Activated CD4-positive, CD25-positive, alpha-beta regulatory T cell (primary cell): ENCODE measurements at places on chromosomes 6 and 20.

DNA sequence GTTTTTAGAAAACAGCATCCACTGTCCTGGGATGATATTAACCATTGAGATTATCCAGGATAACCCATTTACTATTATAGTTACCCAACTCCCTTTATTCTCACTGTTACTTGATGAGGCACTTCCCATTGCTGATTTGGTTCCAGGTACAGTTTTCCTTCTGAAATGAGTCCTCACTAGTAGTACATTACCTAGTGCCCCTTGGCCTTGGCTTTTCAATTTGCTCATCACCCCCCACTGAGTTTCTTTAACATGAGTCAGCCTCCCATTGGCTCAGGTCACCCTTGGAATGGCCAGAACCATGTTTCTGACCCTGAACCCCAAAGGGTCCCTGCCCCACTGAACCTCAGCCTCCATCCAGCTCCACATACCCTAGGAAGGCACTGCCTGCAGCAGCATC lies 28.4 kb downstream of the MDGA1 start:
- no peak for DNase-seq

GRCh38 chr6:26452631-26453235 lies 5.0 kb upstream of the BTN2A1 start:
- DNase-seq = no peak

DNA sequence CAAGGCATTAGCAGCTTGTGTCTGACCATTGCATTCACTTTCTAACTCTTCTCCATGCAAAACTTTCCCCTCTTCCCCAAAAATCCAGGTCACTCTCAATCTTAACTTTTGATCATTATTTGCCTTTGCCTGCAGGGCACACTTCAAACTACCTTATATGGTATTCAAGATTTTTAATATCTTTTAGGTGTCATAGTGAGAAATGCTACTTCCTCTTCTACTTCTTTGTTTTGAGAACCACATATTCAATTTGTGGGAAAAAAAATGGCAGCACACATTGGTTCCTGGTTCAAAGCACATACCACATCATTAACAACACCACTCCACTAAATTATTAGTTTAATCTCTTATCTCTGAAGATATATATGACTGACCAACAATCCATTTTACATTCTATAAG lies 1267.0 kb upstream of the CITED2 start:
- no peak for DNase-seq

GRCh38 chr6:117531346-117531745 lies 48.9 kb downstream of the DCBLD1 start:
- no peak for DNase-seq

GRCh38 chr6:753486-753885 lies 60.5 kb upstream of the EXOC2 start:
- no peak for DNase-seq

DNA sequence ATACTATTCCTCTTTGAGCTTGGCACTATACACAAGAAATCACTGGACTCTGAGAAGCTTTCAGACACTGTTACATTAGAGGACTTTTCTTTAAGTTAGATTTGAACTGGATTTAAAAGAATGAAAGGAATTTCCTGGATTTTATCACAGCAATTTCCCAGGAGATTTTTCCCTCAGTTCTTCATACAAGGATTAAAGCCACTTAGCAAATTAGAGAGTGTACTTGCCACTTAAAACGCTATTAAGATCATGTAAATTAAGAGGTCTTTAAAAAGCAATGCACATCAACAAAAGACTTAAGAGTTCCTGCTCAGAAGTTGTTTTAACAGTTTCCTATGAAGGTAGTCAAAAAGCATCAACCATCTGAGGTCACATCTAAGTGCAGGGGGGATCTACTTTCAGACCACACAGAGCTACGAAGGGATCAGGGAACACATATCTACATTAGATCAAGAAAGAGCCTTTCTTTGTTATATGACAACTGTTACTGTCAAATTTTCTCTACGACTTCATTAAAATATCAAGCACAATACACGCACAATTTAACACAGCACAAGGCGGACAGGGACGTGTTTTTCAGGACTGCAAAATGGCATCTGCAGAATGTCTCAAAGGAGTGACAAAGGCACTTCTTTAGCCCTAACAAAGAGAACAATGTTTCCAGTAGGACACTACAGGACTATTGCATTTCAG lies 65.8 kb downstream of the EPB41L2 start:
- DNase-seq = no peak

- DNase-seq = no peak
Measured at GRCh38 chr20:57883224-57883623, 173.4 kb upstream of the PMEPA1 start.

- DNase-seq = no peak
Measured at GRCh38 chr20:5691918-5692618, 58.1 kb upstream of the SHLD1 start.

DNA sequence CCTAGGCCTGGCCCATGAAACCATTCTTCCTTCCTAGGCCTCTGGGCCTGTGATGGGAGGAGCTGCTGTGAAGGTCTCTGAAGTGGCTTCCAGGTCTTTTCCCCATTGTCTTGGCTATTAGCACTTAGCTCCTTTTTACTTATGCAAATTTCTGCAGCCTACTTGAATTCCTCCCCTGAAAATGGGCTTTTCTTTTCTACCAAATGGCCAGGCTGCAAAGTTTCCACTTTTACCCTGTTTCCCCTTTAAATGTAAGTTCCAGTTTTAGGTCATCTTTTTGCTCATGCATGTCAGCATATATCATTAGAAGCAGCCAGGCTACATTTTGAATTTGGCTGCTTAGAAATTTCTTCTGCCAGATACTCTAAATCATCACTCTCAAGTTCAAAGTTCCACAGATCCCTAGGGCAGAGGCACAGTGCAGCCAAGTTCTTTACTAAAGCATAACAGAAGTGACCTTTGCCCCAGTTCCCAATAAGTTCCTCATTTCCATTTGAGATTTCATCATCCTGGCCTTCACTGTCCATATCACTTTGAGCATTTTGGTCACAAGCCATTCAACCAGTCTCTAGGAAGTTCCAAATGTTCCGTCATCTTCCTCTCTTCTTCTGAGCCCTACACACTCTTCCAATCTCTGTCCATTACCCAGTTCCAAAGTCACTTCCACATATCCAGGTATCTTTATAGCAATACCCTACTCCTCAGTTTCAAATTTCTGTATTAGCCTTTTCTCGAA lies 71.9 kb downstream of the TBC1D7 start:
- no peak for DNase-seq

DNA sequence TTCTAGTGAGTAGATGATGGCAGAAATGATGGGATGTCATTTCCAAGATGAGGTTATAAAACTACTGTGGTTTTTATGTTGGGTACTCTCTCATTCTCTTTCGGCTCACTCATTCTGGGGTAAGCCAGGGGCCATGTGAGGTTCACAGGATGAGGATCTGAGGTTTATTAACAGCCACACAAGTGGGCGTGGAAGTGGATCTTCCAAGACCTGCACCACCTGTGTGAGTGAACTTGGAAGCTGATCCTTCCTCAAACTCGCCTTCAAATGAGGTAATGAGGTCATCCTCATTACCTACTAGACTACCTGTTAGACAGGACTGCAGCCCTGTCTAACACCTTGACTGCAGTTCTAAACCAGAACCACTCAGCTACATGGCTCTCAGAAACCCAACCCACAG lies 45.1 kb upstream of the TAGAP start:
- no peak for DNase-seq

DNA sequence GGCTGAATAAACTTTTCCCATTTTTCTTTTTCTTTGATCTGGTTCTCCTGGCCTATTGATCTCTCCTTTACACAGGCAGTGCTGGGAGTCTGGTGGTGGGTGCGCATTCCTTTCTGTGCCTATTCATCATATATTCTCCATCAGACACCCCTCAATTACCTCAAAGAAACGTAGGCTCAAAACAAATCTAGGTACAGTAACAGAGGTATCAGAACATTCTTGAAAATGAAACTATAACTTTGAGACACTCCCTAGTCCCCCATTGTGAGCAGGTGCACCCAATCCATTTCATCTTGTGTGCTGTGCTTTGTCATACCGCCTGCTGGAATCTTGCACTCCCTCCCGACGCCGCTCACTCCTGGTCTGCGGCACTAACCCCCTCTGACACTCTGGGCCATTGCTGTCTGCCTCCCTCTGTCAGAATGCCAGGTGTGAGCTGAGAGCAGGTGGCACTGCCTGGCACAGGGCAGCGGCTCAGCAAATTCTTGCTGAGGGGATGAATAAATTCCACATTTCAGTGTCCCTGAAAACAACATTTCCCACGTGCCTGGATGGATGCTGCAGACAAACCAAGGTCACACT lies 303.4 kb upstream of the EXOC2 start:
- DNase-seq = no peak

GRCh38 chr20:49405062-49405683 lies 77.3 kb downstream of the KCNB1 start:
- DNase-seq = no peak

DNA sequence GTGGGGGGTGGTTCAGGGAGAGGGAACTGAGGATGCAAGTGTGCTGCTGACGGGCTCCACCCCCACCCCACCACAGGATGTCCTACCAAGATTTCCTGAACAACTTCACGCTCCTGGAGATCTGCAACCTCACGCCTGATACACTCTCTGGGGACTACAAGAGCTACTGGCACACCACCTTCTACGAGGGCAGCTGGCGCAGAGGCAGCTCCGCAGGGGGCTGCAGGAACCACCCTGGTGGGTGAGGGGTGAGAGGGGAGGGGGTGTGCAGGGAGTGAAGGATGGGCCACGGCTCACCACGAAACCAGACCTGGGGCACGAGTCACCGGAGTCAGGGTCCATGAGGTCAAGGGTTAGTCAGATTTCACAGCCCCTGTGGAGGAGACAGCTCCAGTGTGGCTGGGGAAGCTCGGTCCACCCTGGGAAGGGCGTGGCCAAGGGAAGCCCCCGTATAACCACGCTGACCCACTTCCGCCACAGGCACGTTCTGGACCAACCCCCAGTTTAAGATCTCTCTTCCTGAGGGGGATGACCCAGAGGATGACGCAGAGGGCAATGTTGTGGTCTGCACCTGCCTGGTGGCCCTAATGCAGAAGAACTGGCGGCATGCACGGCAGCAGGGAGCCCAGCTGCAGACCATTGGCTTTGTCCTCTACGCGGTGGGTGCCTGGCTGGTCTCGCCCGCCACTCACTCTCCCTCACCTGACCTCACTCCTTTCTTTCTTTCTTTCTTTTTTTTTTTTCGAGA lies 18.3 kb downstream of the CAPN11 start:
- DNase-seq = no peak

DNA sequence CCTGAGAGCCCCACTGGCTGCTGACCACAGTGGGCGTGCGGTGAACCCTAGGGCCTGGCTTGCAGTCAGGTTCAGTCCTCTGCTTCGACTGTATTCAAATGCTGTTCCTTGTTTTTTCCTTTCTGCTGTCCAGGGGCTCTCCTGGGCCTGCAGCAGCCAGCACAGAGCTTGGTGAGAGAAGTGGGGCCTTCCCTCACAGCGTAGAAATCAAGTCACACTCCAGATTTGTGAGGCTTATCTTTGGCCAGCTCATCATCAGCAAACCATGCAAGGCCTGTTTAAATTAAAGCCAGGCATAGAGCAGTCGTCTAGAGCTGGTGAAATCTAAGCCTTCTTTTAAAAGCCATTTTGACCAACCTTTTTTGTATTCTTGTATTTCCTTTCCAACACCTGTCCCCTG lies 8.4 kb downstream of the FAM120B start:
- DNase-seq = no peak

DNA sequence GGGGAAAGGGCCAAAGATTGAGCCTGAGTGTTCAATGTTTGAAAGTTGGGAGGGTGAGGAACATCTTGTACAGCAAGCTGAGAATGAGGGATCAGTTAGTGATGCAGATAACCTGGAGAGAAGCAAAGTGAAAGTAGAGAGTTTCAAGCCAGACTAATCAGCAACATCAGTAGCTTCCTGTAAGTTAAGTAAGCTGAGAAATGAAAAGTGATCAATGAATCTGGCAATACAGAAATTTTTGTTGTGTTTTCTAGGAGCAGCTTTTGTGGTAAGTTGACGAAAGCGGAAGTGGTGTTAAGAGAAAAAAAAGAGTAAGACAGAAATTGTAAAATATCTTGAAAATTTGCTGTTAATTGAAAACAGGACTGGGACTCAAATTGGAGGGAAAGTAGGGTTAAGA lies 855.5 kb upstream of the MAP3K7 start:
- no peak for DNase-seq

- no peak for DNase-seq
Measured at GRCh38 chr20:4713401-4713800, 8.3 kb upstream of the PRND start.

DNA sequence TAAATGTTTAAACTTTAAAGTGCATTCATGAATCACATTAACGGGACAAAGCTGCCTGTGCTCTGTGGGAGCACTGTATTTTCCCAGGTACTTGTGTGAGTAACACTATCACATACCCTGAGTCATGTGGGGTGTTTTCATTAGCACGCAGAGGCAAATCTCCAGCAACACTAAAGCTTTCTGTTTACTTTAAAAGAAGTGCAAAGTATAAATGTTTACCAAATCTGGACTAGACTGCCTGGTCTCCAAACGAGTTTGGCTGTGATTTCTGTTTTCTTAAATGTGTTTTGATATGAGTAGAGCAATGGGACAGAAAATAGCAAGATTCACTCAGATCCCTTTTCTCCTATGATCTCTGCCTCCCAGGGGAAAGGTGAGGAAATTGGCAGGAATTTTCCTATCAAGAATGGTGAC lies 28.8 kb upstream of the RIPPLY2 start:
- DNase-seq = no peak

GRCh38 chr6:103983011-103983410 lies 876.7 kb downstream of the HACE1 start:
- DNase-seq = no peak

- DNase-seq = no peak
Measured at GRCh38 chr6:34630040-34630439, 66.5 kb downstream of the ILRUN start.

GRCh38 chr6:22681761-22682160 lies 112.4 kb downstream of the HDGFL1 start:
- no peak for DNase-seq
